Pancreas (tissue), 10 donors: ENCODE measurements at places on chromosomes 7 and 10. TPM values are rescaled to one million over a fixed set of nuclear protein-coding genes. Genes with fewer than 3 reads are reported as not detected.
A peak's percentile ranks its signal among the peaks of the same experiment; 100 is the strongest.

PI4K2A gene
- 5.4 TPM for polyA plus RNA-seq

DNA sequence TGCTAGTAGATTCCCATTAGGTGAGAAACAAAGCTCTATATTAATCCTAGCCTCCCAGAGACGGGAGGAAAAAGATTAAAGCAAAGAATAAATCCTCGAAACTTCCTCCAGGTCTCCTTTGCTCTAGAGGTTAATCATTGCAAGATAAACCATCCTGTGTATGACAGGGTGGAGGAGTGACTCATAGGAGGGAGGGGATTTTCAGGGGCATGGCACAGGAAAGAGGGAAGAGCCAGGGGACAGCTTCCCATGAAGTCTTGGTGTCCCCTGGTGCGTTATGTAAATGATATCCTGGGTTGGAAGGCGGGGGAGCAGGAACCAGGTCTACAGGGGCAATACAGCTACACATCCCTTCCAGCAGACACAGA is 780 bp downstream of the CYP3A5 start:
- H3K27me3 ChIP-seq: no peaks in the 10 kb centered on the region
- DNase-seq: no peak
- peaks cover 4% of the 10 kb centered on the region for H3K4me1 ChIP-seq
- H3K36me3 ChIP-seq: no peaks in the 10 kb centered on the region
- H3K27ac ChIP-seq: peak overlapping the region; percentile 30

SRPK2 gene
- polyA plus RNA-seq: 6.5 TPM

MRPS24 gene
- polyA plus RNA-seq: 50.2 TPM

DNA sequence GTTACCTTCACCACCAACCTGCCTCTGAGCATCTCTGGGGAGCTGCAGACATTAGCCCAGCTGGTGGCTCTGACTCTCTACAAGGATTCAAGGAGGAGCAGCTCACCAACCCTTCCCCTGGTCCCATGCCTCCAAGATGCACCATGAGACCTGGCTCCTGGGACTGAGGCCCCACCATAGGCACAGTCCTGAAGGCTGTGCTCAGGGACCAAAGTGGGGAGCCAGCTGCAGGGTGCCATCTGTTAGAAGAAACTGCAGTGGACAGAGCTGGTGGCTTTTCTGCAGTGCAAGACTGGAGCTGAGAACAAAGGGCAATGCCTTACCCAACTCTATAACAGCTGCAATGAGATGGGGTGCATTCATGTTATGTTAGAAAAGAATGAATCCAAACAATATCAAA is 581.6 kb downstream of the TCERG1L start:
- no peaks in the 10 kb centered on the region for H3K4me1 ChIP-seq
- H3K4me3 ChIP-seq: no peak overlapping the region
- no peak overlapping the region for H3K27ac ChIP-seq
- no peak for DNase-seq
- no peaks in the 10 kb centered on the region for H3K36me3 ChIP-seq

GRCh38 chr7:71933426-71933825 is 478.7 kb downstream of the CALN1 start:
- no peaks in the 10 kb centered on the region for H3K27me3 ChIP-seq
- H3K36me3 ChIP-seq: no peaks in the 10 kb centered on the region
- H3K4me1 ChIP-seq: no peaks in the 10 kb centered on the region
- H3K27ac ChIP-seq: no peak overlapping the region
- DNase-seq: no peak

OR13A1 gene
- 0.42 TPM for polyA plus RNA-seq
